ENCODE measurements at places on chromosomes 6 and 20. TPM values are rescaled to one million over a fixed set of nuclear protein-coding genes. Genes with fewer than 3 reads are reported as not detected.
A peak's percentile ranks its signal among the peaks of the same experiment; 100 is the strongest.

DNA sequence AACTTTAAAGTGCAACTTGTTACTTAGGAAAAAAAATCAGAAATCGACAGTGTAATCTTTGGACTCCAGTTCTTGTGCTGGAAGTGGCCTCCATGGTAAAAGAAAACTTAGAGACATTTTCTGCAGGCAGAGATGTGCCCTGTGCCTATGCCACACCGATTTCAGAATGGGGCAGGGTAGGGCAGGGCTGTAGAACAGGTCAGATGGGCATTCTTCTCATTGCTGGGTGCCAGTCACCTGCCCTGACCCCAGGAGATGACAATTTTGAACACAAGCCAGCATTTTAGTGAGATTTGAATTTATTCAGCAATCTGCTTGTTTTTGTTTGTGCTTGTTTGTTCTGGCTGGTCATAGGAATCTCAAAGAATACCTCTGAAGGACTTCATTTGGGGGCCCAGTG is 63.3 kb downstream of the SASH1 start:
- no peak for DNase-seq

The SNRPB gene
- polyA plus RNA-seq: 291 TPM

DNA sequence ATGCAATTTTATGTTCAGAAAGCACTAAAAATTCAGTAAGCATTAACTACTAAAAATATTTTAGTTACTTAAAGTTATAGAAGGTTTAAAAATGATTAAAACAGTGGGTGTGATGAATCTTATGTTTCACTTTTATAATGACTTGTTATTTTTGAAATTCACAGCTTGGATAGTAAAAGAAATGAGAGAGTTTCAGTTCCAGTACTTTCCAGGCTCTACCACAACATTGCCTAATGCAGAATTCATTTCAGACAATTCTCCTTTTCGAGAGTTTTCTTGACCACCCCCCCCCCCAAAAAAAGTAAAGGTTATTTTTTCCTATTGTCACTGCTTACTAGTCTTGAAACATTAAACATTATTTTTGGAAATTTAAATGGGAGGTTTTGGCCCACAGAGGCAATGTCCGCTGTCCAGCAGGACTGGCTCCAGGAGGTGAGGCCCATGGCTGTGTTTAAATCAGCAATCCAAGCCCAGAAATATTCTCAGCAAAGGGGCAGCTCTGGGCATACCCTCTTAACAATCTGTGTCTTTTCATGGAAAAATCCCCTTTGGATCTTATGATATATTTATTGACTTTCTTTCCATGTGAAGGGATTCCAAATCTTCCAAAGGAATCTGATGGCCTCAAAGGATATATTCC is 519.9 kb downstream of the MAFB start:
- DNase-seq: no peak

GRCh38 chr6:107537559-107537958 is 47.6 kb downstream of the SOBP start:
- no peak for DNase-seq

DNA sequence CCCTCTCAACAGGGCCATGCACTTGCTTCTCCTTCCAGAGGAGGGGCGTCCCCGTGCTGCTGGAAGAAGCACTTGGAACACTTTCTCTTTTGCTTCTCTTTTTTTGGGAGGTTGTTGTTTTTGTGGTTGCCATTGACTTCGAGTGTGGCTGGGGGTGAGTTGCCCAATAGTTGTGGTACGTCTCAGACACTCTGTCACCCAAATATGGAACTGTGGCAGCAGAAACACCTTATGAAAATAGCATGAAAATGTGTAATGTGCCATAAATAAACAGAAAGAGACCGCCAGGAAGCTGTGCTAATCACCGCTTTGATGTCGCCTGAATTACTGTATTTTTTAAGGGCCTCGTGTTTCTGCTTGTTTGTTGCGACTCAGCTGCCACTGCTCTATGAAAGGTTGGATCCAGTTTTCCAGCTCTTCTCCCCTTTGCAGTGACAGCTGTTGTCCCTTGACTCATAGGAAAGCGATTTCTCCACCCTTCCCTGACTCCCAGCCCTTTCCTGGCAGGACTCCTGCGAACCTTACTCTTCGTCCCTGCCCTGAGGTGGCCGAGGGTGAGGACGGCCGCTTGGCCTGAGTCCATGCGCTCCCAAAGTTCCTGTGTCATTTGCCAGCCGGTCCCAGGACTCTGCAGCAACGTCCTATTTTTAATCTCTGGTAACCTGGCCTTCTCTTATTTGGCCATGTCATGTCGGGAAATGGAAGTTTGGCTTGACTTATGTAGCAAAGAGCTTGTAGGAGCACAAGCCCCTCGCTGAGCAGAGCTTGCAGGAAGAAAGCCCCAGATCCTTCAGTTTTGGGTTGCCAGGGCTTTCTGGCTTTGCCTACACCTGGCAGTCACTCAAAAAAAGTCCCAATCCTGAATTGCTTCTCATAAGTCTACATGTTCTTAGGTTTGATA is 694.6 kb downstream of the QKI start:
- DNase-seq: no peak

DNA sequence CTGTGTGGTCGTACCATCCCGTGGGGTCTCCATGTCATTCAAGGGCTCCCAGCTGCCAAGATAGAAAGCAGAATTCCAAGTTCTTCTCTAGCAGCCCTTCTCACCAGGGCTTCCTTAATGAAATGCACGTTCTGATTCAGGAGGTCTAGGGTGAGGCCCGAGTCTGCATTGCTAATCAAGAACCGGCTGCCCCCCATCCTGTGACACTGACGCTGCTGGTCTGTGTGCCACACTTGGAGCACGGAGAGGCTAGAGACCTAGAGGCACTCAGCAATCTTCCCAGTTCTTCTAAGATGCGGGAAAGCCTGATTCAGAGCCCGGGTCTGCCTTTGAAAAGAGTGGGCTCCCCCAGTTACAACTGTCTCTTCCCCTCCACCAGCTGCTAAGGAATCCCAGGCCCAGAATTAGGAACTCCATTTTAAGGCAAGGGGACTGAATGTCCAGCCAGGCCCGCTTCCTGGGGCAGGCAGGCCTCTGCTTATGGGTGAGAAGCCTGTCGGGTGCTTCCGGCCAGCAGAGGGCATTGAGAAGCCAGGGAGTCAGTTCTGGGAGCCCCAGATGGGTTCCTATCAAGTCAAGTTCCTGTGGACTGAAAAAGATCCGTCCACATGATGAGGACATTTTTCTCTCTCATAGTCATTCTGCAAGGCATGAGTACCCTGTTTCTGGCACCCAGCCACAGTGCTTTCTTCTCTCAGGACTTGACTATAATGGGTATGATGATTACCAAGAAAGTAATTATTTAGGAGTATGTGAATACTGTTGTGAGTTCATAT is 69.8 kb upstream of the RIN2 start:
- no peak for DNase-seq

DNA sequence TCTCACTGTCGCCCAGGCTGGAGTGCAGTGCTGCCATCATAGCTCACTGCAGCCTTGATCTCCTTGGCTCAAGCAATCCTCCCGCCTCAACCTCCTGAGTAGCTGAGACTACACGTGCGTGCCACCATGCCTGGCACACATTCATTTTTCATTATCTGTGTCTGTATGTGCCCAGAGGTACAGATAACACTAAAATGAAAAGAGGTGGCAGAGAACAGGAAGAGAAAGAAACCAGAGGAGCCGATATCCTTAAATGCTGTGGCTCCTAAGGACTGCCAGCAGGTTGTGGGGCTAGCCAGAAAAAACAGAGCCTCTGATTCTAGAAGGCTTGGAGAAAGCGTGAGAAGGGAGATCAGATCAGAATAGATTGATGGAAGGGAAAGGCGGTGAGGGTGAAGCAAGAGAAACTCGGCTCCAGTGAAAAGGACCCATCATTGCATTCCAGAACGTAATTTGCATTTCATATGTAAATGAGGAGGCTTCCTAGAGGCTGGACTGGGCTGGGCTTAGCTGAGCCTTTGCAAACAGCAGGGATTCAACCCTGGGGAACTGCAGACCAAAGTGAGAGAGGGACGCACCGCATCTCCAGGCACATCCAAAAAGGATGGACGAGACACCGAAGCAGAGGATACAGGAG is 64.2 kb downstream of the GCNT2 start:
- no peak for DNase-seq

The SLC17A3 gene
- polyA plus RNA-seq: not detected

- DNase-seq: no peak
Observed at GRCh38 chr6:151451417-151451949, 443 bp downstream of the RMND1 start.

The PTPRT gene
- polyA plus RNA-seq: not detected

DNA sequence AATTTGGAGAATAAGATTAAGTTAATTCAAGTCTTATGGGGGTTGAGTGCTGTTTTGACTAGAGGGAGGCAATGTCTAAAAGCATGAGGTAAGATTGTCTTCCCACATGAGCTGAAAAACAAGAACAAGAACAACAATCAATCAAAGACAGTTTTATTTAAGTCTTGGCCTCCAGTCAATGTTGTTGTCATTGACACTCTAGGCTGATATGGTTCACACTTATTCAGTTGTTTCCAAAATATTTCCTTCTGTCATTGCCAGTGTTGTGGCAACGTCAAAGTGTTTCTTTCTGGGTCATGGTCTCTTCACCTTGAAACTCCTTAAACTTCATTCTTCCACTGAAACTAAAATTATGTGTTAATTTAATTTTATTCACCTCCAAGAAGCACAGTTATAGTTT is 72.4 kb downstream of the GRIK2 start:
- DNase-seq: no peak

The HNF4A gene
- polyA plus RNA-seq: not detected

GRCh38 chr6:4961322-4962168 is 42.3 kb downstream of the RPP40 start:
- no peak for DNase-seq

The HAO1 gene
- polyA plus RNA-seq: not detected

The ENPP3 gene
- 0.15 TPM for polyA plus RNA-seq

- no peak for DNase-seq
Observed at GRCh38 chr20:50323209-50323608, 132.6 kb downstream of the CEBPB start.

GRCh38 chr20:47950124-47950912 is 165.0 kb upstream of the SULF2 start:
- DNase-seq: no peak

DNA sequence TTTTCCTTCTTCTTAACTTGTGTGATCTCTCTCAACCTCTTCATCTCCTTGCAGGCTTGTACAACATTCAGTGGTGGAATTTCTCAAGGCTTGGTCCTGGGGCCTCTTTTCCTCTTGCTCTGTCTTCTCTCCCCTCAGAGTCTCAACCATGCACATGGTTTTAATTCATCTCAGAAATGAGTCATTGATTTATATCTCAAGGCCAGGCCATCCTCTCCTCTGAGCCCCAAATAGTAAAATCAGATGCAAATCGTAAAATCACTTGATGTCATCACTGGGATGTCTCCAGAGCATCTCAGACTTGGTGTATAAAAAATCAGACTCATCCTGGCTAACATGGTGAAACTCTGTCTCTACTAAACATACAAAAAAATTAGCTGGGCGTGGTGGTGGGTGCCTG is 85.0 kb downstream of the FNDC1 start:
- no peak for DNase-seq

GRCh38 chr20:45433316-45433715 is 17.4 kb downstream of the PIGT start:
- no peak for DNase-seq

GRCh38 chr6:118892355-118892991 is 1.5 kb upstream of the ASF1A start:
- peak; percentile 20 for DNase-seq

GRCh38 chr6:42402184-42402583 is 49.5 kb downstream of the TRERF1 start:
- peak; percentile 11 for DNase-seq

The TAP1 gene
- polyA plus RNA-seq: 396 TPM

The PTCHD4 gene
- polyA plus RNA-seq: not detected

The TMEM170B gene
- 0.30 TPM for polyA plus RNA-seq

GRCh38 chr6:134347885-134348805 is 30.2 kb upstream of the SGK1 start:
- DNase-seq: no peak
